ENCODE measurements at places on chromosomes 6 and 20.

GRCh38 chr20:11266571-11266970, 592.8 kb upstream of the JAG1 start:
- peak; percentile 79 for DNase-seq

- DNase-seq = no peak
Measured at GRCh38 chr6:39321761-39322160, 741 bp downstream of the KCNK16 start.

DNA sequence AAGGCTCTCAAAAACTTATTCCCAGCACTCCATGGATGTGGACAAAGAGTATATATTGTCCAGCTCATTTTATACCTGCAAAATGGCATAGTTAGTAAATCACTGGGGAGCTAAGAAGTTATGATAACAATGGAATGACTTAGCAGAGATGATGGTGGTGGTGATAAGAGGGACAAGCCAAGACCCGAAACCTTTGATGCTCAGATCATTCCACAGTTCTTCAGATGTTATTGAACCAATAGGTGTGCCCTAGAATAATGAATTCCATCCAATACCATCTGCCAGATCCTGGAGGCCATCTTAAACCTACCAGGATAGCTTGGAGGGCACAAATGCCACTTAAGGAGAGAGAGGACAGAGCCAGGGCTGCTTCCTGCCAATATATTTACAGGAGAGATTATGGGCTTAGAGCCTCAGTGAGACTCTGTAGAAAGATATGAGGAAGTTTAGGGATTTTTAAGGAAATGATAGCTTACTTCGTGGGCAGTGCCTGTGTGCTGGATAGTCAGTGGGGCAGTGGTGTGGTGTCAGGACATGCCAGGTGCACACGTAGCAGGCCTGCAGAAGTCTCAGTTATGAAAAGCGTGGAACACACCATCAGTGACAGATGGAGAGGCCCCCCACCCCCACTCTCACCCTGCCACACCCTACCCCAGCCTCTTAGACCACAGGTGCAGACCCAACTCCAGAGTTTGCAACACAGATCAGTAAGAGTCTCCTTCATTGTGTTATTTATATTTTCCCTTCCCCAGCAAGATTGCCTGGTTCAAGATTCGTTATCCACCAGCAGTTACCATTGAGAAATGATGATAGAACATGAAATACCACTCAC, 209.7 kb upstream of the SUPT3H start:
- DNase-seq = no peak

DNA sequence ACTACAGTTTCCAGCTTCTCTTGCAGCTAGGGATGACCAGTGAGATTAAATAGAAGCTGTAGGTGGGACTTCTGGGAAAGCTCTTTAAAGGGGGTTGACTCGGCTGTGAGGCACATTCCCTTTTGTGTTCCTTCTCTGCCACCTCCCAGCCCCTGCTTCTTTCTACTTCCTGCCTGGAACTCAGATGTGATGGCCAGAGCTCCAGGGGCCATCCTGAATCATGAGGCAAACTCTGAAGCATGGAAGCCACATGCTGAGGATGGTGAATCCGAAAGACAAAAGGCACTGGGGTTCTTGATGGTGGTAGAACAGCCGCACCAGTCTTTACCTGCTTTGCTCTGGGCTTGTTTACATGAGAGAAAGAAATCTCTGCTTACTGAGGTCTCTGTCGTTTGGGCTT, 9.1 kb downstream of the CEBPB start:
- no peak for DNase-seq

Measured in COR-L47 (cell line).